ENCODE measurements at places on chromosomes 1 and 21.

GRCh38 chr21:39651206-39651605 lies 38.5 kb downstream of the B3GALT5 start:
- DNase-seq, result no peak

DNA sequence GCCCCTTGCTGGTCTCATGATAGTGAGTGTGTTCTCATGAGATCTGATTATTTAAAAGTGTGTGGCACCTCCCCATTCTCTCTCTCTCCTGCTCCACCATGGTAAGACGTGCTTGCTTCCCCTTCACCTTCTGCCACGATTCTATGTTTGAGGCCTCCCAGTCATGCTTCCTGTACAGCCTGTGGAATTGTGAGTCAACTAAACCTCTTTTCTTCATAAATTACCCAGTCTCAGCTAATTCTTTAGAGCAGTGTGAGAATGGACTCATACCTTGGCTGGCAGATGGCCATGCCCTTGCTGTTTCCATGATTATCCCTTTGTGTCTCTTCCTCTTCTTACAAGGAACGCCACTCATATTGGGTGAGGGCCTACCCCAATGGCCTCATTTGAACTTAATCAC lies 40.3 kb downstream of the PSMG1 start:
- DNase-seq, result no peak

GRCh38 chr1:115330480-115331013 lies 7.5 kb downstream of the NGF start:
- no peak for DNase-seq

DNA sequence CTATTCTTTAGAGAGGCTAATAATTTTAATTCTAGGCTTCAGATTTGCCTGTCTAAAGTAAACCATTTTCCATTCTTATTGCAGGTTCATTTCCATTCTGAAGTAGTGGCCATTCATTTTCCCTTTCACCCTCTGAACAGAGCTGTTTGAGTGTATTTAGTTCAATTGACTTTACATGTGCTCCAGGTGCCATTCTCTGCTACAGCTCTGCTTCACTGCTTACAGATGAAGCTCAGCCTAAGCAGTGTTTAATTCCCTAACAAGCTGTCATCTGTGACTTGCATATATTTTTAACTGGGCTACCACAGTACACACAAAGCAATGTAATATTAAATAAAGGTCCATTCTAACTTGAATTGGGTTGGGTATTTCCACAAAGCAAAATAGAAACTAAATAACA lies 1031.6 kb downstream of the KCNT2 start:
- DNase-seq, result no peak

GRCh38 chr1:175820456-175821025 lies 77.1 kb upstream of the TNR start:
- DNase-seq, result no peak

DNA sequence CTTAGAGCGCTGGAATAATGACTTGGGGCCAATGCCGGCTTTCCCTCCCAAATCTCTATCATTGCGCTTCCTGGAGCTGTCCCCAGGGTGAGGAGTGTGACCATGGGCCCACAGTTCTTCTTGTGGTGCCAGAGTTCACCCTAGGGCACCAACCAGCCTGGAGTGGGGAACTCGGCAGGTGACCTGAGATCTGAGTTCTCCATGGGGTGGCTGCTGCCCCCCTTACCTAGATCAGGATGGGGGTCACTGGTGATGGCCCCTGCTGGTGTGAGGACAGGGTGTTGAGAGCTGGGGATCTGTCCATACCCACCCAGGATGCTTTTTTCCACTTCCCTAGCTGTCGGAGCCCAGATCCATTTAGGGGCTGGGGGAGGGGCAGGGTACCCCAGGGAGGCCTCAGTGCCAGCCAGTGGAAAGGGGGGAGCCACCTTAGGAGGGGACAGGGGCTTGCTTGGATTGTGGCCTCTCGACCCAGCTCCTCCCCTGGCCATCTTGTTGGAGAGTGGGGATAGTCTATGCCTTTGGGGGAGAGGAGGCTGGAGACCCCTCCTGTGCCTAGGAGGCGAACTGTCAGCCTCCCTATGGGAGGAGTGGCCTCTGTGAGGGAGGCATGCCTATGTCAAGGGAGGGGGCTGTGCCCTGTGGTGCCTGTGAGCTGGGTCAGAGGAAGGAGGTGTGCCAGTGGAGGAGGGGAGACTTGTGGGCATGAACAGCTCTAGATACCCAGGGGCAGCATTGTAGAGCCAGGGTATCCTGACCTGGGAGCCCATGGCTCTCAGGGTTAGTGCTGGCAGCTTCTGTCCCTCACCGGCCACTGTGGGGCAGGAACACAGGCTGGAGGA lies 1.7 kb downstream of the FOXO6 start:
- DNase-seq, result peak; percentile 10

GRCh38 chr21:26570203-26570602 lies 2.9 kb downstream of the CYYR1 start:
- DNase-seq, result no peak

DNA sequence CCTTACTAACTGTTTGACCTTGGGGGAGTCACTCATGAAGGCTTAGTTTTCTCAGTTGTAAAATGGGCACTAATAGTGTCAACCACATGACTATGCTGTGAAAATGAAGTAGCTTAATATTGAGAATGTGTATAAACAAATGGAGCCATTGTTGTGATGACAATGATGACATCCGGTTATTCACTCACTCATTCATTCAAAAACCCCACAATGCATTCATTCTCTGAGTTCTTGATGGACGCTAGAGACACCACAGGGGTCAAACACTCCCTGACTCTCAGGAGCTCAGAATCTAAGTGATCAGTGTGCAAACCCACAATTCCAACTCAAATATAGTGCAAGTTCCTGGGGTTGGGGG lies 138.9 kb downstream of the FOXD2 start:
- DNase-seq, result no peak

DNA sequence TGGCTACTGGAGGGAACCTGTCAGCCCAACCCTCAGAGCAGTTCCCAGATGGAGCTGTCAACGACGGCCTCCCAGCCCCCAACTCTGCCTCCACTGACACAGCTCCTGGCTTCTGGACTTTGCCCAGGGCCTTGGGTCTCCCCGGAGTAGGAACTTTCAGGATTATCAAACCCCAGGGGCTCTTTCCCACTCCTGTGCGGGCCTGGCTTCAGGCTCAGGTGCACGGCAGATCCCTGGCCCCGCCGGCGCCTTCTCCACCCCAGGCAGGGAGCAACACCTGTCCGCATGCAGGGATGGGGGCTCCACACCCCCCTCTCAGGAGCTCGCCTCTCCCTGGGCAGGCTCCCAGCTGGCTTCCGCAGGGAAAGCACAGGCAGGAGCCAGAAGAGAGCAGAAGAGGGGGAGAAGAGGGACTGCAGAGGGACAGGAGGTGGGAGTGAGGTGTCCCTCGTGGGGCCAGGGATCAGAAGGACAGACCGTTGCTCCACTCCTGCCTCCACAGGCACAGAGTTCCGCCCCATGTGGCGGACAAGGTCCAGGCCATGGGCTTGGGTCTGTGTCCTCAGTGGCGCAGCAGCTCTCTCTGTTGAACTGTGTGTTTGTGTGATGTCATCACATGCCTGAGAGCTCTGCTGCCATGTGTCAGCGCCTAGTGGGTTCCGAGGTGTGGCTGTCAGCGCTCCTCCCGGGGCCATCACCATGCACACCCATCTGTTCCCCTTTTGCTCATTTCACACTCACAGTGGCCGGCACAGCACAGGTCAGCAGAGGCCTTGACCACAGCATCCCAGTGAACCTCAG lies 107.7 kb downstream of the PDE9A start:
- no peak for DNase-seq

GRCh38 chr1:196393742-196394141 lies 214.5 kb downstream of the KCNT2 start:
- DNase-seq, result no peak

DNA sequence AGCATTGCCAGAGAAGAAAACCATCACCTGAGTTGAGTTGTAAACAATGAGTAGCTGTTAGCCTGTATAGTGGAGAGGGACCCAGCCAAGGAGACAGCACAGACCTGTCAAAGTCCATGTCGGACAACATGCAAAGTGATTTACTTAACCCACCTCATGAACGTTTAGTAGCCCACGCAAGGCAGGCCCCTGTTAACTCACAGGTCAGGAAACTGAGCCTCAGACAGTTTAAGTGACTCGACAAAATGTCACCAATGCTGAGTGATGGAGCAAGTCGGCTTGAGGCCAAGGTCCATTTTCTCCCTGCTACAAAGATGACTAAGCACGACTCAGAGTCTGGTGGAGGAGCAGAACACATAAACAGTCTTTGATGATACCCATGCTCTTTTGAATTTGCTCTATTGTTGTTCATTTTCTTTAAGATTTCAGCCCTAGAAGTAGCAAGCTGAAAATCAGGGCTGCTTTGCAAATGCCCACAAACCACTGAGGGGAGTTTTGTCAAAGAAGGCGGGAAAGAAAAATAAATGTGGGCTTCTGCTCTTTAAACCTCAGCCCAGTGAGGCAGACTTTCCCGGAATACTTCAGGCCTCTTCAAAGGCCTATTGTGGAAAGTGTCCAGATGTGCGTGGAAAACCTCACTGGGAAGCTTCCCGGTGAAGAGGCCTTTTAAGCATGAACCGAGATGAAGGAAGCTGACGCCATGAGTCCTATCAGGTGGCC lies 83.8 kb upstream of the HOOK1 start:
- DNase-seq, result peak; percentile 43

DNA sequence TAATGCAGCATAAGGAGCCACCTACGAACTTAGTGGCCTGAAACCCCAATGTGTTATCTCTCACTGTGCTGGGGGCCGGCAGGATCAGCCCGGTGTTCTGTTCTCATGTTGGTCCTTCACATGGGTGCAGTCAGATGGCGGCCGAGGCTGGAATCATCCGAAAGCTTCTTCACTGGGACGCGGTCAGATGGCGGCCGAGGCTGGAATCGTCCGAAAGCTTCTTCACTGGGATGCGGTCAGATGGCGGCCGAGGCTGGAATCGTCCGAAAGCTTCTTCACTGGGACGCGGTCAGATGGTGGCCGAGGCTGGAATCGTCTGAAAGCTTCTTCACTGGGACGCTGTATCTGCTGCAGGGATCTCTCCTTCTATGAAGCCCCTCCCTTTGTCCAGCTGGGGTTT lies 12.6 kb upstream of the PCBP3 start:
- no peak for DNase-seq

GRCh38 chr1:183293876-183294275 lies 107.8 kb downstream of the LAMC2 start:
- no peak for DNase-seq

- no peak for DNase-seq
These were observed 18.4 kb downstream of the CD2 start for GRCh38 chr1:116772648-116773045.

GRCh38 chr1:117398957-117399356 lies 31.7 kb downstream of the MAN1A2 start:
- DNase-seq, result no peak

- no peak for DNase-seq
These were observed 48.9 kb downstream of the AHDC1 start for GRCh38 chr1:27554759-27555699.

DNA sequence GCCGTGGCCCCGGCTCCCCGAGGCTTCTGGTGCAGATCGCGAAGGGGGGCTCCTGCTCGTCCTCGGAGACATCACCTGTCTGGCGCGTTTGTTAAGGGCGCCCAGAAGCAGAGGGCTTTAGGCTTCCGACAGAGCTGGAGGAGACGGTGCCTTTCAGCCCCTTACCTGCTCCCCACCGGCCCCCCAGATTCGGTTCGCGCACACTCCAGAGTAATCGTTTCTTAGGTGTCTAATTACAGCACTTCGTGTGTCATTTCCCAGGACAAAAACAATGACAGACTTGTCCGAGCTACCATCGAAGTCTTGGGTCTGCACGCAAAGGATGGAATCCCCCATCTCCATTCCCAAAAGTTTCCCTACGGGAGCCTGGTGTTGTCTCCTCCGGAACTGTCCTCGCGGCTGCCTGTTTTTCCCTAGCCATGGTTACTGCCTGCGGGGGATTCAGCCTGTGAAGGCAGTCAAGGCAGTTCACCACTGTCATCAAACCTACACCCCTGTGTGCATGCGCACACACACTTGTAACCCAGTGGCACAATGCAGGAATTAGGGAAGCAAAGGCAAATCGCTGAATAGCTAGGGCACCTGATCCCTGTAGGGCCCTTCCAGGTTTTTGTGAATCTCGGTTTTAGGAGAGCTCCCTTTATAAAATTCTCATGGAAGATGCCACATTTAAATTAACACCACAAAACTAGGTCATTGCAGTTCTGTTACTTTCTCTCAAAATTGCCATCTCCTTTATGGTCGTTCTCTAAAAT lies 738 bp upstream of the CDC42BPA start:
- DNase-seq, result peak; percentile 49

- DNase-seq, result no peak
These were observed 18.8 kb upstream of the GPR137B start for GRCh38 chr1:236123563-236123962.

DNA sequence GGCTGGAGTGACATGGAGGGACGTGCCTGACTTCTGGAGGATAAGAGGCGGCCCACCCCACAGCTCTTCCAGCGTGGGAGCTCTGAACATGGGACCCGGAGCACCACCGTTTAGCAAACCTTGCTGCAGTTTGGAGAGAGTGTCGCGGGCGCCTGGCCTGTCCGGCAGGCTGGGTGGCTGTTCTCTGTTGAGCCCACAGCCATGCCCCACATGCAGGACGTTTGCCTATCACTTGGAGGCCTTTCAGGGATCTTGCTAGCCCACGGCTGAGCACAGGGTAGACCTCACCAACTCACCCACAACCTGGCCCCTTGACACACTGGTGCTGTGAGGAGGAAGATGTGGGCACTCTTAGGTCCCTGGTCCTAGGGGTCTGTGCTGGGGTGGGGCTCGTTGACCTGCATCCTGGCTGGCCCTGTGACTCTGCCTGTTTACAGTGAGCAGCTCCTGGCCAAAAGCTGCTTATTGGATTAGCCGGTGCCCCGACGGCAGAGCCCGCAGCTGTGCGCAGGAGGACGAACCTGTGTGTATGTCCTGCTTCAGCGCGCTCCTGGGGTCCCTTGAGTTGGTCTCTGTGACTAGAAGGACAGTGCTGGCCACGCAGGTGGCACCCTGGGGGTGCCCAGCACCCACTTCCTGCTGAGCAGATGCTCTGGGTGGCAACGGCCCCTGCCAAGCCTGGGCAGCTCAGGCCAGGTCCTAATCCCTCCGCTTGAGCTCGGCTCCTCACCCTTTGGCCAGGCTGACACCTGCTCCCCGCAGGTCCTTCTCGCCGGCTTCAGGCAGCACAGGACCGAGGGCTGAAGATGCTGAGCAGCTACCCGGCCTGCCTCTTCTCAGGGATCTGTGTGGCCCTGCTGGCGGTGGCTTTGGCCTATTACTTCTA lies 72.4 kb upstream of the TRAPPC10 start:
- no peak for DNase-seq

Measured in frontal cortex (tissue), 4 donors.